ENCODE measurements at places on chromosomes 1 and 21. TPM values are rescaled to one million over a fixed set of nuclear protein-coding genes. Genes with fewer than 3 reads are reported as not detected.

The TCHHL1 gene
- polyA plus RNA-seq, result not detected

The ZFYVE9 gene
- 3.3 TPM for polyA plus RNA-seq

The CDCA8 gene
- 2.2 TPM for polyA plus RNA-seq

The MATN1 gene
- polyA plus RNA-seq, result 0.15 TPM

The CFAP141 gene
- polyA plus RNA-seq, result 3.7 TPM

Measured in lung (tissue), 17 donors.